ENCODE measurements at places on chromosomes 6 and 20.

DNA sequence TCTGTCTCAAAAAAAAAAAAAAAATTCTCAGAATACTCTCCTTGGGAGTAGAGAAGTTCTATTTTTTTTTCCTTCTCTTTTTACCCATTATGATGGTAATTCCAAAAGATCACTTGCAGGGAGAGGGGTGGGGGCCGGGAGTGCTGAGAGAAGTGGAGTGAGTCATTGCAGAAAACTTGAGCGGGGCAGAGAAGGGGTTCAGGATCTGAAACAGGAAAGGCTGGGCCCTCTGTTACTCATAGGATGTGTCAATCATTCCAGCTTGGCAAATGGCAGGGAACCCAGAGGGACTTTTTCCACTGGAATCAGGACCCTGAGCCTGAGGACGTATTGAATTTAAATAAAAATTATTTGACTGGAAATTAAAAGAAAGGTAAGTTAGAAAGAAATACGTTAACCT, 111.4 kb upstream of the ARMC2 start:
- no peak for DNase-seq

GRCh38 chr20:43300901-43301300, 111.2 kb upstream of the PTPRT start:
- DNase-seq: no peak

DNA sequence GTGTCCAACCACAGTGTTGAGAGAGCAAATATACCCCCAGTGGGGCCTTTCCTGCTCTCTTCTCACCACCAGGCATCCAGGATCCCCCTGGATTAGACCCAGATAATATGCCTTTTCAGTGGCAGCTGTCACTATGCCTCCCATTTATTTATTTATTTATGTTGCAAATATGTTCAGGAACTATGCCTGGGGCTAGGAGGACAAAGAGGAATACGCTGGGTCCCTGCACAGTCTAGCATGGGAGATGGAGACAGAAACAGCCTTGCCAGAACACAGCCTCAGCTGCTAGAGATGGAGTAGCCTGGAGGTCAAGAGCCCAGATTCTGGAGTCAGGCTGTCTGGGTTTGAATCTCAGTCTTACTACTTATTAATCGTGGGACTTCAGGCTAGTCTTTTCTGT, 74.6 kb upstream of the LRFN2 start:
- no peak for DNase-seq

DNA sequence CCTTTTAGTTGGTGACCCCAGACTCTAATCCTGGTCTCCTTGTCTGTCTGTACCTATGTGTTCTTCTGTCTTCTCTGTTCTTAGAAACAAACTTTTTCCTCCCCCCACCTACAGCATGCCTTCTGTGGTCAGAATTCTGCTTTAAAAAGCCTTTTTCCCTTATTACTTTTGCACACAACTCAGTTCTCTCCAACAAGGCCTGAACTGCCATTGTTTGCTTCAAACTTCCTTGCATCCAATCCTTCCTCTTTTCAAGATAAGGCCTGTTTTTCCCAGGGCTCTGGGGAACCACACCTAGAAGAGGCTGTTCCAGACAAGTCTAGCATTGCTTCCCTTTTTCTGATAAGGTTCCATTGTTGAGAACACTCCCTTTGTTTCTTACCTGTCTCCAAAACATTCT, 22.2 kb upstream of the NCOA3 start:
- no peak for DNase-seq

GRCh38 chr20:48238781-48239180, 453.5 kb upstream of the SULF2 start:
- no peak for DNase-seq

DNA sequence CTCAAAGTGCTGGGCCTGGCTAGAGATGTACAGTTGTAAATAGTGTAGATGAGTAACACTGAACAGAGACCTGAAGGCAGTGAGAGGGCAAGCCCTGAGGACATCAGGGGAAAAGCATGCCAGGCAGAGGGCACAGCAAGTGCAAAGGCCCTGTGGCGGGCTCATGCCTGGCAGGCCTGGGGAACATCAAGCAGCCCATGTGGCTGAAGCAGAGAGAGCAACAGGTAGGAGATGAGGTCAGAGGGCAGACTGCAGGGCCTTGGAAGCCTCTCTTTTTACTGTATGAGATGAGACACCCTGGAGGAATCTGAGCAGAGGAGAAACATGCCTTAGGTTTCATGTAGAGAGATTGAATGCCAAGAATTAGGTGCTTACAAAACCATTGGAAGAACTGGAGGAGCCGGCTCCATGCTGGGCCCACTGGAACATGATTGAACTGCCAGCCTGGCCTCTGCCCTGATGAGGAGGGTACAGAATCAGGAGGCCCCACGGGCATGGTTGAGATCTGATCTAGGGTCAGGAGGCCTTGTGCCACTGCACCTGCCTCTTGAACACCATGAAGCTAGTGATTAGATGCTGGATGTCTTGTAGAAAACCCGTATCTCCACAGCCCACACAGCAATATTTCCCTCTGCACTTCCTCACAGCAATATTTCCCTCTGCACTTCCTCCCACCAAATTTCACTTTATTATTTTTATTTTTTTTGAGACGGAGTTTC, 5.9 kb upstream of the HMGA1 start:
- no peak for DNase-seq

DNA sequence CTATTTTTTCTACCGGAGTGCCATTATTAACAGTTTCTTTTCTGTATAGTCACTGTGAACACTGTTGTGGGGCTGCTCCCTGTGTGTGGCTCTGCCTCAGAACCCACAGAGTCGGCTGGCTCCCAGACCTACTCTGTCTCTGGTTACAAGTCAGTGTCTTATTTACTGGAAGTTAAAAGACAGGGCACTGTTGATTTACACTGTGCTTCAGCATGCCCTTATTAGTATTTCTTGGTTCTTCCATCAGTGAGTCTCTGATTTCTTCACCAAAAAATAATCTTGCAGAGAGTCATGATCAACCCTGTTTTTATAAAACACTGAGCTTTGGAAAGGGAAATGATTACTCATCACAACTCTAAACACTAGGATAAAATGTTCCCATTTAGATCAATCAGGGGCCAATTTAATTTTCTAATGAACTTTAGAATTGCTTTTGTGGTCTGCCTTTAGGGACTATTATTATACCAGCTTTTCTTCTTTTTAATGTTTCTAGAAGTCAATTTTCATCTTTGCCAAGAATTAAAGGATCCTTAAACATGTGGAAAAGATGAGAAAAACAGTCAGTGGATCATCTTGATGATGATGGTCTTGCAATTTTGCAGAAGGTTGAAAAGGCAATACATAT, 92.6 kb downstream of the UTRN start:
- DNase-seq: no peak

DNA sequence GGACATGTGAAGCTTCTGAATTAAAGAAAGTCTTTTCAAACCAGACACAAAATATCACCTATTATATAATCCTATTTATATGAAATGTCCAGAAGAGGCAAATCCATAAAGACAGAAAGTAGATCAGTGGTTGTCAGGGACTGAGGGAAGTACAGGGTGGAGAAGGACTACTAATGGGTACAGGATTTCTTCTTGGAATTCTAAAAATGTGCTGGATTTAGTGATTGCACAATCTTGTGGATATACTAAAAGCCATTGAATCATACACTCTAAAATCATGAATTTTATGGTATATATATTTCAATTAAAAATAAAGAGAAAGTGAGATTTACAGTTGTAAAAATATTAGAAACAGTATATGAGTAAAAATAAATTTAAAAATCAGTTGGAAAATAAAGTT, 18.7 kb upstream of the MC3R start:
- DNase-seq: no peak

DNA sequence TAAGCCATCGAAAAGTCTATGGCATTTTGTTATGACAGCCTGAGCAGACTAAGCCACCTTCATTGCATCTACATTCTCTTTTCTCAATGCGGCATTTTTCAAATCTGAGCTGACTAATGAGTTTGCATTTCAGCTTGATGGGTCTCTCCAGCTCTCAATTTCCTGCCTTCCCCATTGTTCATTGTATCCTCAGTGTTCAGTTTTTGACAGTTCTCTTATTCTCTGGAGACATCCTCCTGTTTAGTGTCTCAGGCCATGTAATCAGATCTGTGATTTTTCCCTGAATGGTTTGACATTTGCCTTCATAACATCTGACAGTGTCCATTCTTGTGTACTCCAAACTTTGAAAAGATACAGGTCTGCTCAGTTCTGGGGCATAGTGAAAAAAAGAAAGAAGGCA, 27.9 kb upstream of the MCM3 start:
- DNase-seq: no peak

DNA sequence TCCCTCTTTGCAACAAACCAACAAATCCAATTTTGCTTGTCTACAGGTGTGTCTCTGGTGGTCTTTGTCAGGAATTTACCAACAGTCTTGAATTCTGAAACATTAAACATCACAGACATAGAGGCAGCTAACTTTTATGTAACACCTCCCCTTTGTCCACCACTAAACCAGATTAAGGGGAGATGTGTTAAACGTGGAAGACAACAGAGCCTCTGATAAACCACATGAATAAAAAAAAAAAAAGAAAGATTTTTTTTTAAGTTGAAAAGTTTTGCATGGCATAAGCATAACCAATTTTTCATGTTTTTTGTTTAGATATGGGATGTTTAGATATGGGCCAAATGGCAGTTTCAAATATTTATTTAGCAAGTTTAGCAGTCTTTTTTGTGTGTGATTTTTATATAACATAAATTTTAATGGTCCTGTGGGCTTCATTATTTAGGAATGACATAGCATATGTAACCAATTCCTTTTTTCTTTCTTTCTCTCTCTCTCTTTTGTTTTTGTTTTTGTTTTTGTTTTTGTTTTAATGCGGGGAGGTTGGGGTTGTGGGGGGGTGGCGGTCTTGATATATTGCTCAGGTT, 60.7 kb upstream of the BTN3A2 start:
- no peak for DNase-seq

DNA sequence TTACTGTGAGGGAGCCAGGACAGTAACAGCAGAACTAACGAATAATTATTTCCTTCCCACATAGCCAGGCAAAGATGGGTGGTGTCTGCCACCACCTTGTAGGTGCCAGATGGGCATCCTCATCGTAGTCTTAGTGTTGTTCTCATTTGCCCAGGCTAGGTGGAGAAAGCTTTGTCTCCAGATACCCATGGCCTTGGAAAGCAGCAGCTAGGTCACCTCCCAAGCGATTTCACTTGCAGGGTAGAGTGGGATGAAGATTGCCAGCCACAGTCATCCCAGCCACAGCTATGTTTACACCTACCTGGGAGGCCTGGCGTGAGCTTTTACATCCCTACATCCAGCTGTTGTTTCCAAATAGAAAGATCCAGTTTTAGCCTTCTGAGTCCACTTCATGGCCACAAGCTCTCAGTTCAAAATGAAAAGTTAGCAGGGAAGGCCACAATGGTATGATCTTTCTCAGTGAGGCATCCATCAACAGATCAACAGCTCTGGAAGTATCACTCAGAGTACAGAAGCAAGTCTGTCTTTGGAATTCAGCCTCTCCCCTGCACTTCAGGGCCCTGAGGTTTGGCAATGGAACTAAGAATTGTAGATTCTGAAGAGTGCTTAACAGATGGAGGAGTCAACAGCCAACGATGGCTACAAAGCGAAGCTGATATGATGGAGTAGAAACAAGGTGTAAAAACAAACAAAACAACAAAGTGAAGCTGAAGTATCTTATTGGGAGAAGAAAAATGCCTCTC, 11.0 kb upstream of the SNRPC start:
- no peak for DNase-seq

DNA sequence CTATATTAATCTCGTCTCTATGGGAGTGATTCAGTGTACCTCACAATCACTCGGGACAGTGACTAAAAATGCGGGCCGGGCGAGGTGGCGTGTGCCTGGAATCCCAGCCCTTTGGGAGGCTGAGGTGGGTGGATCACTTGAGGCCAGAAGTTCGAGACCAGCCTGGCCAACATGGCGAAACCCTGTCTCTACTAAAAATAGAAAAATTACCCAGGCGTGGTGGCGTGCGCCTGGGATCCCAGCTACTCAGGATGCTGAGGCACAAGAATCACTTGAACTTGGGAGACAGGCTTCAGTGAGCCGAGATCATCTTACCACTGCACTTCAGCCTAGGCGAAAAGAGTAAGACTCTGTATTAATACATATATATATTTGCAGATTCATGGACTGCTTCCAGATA, 17.4 kb downstream of the POPDC3 start:
- DNase-seq: no peak

DNA sequence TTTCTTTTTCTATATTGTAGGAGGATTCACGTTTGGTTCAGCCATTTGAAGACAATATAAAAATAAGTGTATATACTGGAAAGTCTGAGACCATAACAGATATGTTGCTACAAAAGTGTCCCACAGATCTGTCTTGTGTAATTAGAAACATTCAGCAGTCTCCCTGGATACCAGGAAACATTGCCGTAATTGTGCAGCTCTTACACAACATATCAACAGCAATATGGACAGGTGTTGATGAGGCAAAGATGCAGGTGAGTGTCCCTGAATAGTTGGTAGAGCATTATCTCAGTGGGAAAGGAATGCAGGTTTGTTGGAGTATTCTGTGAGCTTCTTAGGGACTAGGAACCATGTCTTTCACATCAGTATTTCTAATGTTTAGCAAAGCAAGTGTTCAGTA, 18.3 kb upstream of the ADGRF4 start:
- DNase-seq: no peak

DNA sequence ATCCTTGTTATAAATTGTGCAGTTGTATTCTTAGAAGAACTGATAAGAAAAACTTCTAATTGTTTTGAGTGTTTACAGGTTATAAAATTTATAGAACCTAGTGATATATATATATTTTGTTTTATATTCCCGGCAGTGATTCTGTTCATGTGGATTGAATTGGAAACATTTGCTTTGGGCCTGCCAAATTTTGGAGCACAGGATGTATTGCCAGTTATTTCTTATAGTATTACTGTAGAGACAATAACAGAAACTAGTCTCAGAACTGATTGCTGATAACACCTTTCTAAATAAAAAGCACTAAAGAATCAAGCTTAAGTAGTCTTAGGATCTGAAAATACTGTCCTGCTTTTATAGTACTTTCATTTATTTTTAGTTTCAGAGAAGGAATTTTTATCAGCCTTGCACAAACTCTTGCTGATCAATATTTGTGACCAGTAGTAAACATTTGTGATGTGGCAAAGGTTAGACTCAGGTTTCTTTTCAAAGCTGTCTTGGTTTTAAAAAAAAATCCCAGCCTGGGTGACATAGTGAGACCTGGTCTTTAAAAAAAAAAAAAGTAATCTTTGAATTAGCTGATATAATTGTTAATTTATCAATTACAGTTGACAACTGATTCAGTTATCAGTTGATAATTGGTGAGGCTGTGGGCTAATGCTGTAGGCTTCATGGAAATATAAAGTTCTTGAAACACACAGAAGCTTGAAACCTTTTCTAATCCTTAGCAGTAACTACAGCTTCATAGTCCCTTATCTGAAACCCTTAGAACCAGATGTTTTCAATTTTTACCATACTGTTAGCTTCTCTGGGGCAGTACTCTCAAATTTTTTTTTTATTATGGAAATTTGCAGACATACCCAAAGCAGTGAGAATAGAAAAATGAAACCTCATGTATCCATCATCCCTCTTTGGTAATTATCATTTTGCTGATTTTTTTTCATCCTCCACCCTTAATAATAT, 42.4 kb downstream of the RNGTT start:
- DNase-seq: no peak

DNA sequence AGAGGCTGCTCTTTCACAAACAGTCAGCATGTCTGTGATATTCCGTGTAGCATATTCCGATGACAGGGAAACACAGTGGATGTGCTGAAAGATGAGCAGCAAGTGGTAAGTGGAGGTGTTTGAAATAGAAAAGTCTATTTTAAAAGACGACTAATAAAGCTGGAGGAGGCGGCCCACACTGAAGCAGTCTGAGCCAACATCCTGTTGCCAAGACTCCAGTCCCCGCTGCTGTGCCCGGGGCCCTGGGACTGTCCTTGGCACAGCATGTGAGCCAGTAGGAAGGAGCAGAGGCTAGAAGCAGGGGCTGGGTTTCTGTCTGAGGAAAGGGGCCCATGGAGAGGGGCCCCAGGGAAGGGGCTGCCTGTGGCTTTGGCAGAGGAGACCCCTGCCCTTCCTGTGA, 351.5 kb upstream of the CHD6 start:
- no peak for DNase-seq
